ENCODE measurements at places on chromosomes 6 and 20.

DNA sequence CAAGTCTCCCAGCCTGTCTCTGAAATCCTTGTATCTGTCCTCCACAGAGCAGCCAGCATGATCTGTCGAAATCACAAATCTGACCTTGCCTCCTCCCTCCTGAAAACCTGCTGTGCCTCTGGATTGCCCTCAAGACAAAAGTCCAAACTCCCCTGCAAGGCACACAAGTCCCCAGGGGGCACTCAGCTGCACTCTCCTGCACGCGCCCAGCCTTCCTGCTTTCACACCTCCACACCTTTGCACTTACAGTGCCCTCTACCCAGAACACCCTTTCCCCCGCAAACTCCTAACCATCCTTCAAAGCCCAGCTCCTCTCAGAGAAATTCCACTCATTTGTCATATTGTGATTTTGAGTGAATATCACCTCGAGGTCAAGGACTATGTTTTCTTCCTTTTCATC lies 83.4 kb upstream of the TOP1 start:
- DNase-seq: no peak

DNA sequence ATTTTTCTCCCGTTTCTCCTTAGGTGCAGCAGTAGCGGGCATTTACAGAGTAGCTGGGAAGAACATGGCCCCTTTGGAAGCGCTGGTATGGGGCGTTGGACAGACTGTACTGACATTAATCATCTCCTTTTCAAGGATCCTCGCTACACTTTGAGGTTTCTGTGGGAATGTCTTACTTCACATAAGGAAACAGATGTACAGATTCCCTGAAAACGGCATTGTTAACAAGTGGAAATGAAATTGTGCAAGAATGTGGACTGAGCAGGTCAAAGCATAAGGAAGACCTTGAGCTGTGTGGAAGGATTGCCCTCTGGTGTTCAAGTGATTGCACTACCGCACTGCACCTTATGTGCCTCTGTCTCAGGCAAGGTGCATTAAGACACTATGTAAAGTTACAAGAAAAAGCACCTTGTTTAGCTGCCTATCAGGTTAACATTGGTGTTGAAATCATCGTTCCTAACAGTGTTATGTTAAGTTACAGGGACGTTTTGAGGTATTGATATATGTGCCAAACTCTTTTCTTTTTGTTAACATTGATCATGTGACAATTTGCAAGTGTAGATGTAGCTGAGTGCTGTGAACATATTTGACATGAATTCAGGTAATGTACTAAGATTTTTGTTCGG lies 38.0 kb downstream of the TMEM170B start:
- DNase-seq: peak; percentile 77

DNA sequence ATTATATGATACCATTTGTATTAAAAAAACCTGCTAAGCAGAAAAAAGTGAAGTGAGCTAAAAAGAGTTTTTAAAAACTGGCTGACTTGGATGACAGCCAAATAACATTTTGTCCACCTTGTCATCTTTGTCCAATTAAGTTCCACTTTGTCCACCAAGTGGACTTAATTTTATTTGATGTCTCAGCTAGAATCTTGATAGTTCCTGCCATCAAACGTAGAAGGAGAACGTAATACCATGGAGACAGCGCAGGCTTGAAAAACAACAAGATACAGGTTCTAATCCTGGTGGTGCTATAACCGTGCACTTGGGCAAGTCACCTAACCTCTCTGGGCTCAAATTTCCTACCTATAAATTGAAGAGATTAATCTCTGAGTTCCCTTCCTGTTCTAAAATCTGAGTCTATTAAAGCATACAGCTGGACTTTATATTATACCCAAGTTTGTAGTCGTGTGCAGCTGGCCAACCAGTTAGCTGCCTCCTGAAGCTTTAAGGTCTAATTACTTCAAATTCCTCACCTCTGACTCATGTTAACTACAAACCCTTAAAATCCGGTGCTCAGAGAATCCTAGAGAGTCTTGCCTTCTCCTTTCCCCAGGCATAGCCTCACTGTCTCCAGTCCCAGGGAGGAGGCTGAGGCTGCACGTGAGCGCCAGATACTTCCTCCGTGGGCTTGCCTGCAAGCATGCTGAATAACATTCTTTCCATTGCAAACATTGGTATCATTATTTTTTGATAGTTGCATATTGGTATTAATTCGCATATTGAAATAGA lies 16.8 kb downstream of the TMEM244 start:
- DNase-seq: peak; percentile 57

DNA sequence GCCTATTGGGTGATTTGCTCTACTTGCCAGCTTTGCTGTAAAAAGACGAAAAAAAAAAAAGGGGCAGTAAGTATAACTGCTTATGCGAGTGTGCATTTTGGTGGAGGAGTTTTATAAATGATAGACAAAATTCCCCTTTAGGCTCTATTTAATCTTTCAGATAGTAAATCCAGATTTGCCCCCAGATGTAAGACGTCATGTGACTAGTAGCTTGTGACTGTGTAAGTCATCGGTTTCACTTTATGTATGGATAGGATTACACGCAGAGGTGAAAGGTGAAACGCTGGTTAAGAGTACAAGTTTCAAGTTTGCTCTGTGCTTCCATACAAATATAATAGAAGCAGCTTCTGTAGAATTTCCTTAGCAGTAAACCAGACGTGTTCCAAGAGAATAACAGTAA lies 7.9 kb downstream of the RAB32 start:
- no peak for DNase-seq

DNA sequence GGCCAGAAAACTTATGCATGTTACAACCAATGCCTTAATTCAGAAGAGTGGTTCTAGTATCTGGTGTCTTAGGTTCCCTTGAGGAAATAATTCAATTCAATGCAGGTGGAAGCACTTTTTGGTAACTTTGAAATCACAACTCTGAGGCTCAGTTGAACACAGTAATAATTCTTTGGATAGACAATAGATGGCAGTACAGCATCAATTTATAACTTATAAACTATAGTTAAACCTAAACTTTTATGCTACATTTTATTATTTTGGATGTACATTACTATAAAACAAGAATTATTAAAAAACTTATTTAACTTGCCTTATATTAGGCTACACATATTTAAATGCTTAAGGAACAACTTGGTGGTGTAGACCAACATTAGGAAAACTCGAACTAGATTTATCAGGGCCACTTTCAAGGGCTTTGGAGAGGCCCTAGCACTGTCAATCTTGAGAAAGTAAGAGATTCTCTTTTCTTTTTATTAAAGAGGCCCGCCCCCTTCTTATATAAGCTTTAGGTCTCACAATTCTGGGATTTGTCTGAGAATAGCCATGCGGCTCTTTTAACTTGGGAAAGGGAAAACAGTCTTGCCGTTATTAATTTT lies 85.9 kb downstream of the CRYBG1 start:
- DNase-seq: peak; percentile 33

DNA sequence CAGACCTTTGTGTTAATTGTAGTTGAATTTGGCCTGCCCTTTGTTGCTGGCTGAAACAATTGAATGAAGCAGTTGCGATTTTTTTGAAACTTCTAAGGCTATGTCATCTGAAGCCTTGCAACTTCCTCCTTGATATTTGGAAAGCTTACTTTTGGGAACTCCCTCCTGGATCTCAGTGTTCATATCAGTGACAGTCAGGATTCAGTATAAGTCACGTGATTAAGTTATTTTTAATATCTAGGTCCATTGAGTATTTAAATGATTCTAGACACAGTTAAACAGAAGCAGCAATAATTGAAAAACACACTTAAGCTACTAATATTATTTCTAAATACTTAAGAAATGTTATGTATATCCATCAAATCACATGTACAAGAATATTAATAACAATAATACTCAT lies 951.3 kb downstream of the GRIK2 start:
- DNase-seq: no peak

- DNase-seq: peak; percentile 43
Measured at GRCh38 chr6:82842721-82843120, 222.9 kb downstream of the UBE3D start.

DNA sequence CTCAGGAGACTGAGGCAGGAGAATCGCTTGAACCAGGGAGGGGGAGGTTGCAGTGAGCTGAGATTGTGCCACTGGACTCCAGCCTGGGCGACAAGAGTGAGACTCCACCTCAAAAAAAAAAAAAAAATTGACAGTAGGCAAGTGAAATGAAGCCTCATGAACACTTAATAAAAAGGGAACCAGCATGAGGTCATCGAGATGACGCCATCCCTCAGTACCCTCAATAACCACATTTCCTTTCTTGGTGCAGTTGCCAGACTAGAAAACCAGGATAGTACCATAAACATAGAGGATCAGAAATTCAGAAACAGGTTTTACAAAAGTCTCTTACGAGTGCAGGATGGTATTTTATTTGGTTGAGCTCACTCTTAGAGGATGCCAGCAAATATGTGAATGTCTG lies 584.1 kb downstream of the MAFB start:
- DNase-seq: no peak

DNA sequence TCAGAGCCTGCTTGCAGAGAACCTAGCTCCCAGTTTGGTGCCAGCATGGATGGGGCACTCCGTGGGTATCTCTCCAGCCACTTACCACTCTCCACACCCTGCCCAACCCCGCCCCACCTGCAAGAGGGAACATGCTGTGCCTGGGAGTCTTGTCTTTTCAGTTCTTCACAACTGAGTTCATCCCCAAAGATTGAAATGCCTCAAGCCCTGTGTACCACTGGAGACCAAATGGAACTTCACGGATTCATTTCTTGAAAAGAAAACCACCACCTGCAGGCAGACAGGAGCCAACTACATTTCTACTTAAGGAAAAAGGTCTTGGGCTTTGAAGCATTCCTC lies 50.1 kb downstream of the TRERF1 start:
- DNase-seq: no peak

GRCh38 chr6:166478782-166479592 lies 96.2 kb upstream of the MPC1 start:
- DNase-seq: no peak

- DNase-seq: no peak
Measured at GRCh38 chr20:53448875-53449274, 144.8 kb downstream of the ZNF217 start.

GRCh38 chr20:11231742-11232648 lies 558.2 kb upstream of the JAG1 start:
- DNase-seq: no peak

GRCh38 chr20:62203378-62204030 lies 16.6 kb downstream of the HRH3 start:
- DNase-seq: no peak

DNA sequence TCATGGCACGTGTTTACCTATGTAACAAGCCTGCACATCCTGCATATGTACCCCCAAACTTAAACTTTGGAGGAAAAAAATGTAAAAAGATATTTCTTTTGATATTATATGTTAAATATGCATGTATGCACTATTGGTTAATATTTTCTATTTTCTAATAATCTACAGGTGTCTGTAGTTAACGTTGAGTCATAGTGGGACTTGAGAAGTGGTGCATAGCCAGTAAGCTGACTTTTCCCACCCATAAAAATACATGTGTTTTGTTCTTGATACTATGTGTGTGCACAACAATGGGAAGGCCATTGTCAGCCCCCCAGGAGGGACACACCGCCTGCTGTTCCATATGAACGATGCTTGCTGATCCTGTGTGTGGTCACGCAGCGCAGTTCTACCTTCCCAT lies 49.1 kb downstream of the FAM120B start:
- no peak for DNase-seq
